ENCODE measurements at places on chromosomes 5 and 9. TPM values are rescaled to one million over a fixed set of nuclear protein-coding genes. Genes with fewer than 3 reads are reported as not detected.

The PGM5 gene
- 113 TPM for total RNA-seq

The PHAX gene
- total RNA-seq: 54.5 TPM

The C9 gene
- under 0.01 TPM for total RNA-seq

The PHF24 gene
- total RNA-seq: 0.17 TPM

The PCDHB8 gene
- 0.26 TPM for total RNA-seq

The C5orf52 gene
- not detected for total RNA-seq

The HRCT1 gene
- 1.2 TPM for total RNA-seq

The HACD4 gene
- 12.3 TPM for total RNA-seq

The CACNA1B gene
- 0.17 TPM for total RNA-seq

The PCDHA9 gene
- 0.26 TPM for total RNA-seq

The TAF1L gene
- total RNA-seq: under 0.01 TPM

The WDR38 gene
- total RNA-seq: not detected

The PCDHB6 gene
- 0.26 TPM for total RNA-seq

The CDH18 gene
- not detected for total RNA-seq

The ORM2 gene
- total RNA-seq: not detected

The IFNA2 gene
- total RNA-seq: not detected

The NUTM2F gene
- not detected for total RNA-seq

The GTF2H2 gene
- total RNA-seq: 13.1 TPM

The LCN9 gene
- total RNA-seq: not detected

The ACER2 gene
- total RNA-seq: 4.5 TPM

The BARX1 gene
- total RNA-seq: not detected

The LCN1 gene
- total RNA-seq: not detected

The GPR21 gene
- 0.66 TPM for total RNA-seq

The C6 gene
- 0.26 TPM for total RNA-seq

The EGR1 gene
- 8.8 TPM for total RNA-seq

The FAM240B gene
- not detected for total RNA-seq

The HTR4 gene
- not detected for total RNA-seq

The MRPS30 gene
- 65.0 TPM for total RNA-seq
